ENCODE measurements at places on chromosomes 5 and 9.

GRCh38 chr5:123350742-123351141 is 72.5 kb downstream of the CEP120 start:
- no peak for DNase-seq

GRCh38 chr9:110357505-110357904 is 19.8 kb upstream of the TXNDC8 start:
- DNase-seq: no peak

- no peak for DNase-seq
Measured at GRCh38 chr5:52910071-52910470, 79.1 kb upstream of the ITGA2 start.

DNA sequence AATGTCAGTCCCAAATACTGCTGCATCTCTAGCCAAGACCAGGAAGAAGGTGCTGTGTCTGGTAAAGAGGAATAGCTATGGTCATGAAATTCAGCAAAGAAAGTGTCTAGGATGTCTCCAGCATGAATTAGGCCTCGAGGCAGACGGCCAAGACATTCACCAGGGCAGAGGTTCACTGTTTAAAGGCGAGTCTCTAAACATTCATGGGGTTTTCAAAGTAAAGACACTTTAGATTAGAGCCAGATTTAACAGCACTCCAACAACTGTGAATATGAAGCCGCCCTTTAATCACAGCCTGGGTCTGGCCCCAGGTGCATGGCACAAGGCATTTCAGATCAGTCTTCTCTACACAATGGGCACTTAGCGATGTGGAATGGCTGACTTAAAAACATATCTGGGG is 95.0 kb downstream of the ANKH start:
- no peak for DNase-seq

- no peak for DNase-seq
Measured at GRCh38 chr9:9914174-9914573, 698.6 kb downstream of the PTPRD start.

GRCh38 chr5:172144931-172145869 is 42.8 kb downstream of the STK10 start:
- DNase-seq: no peak

DNA sequence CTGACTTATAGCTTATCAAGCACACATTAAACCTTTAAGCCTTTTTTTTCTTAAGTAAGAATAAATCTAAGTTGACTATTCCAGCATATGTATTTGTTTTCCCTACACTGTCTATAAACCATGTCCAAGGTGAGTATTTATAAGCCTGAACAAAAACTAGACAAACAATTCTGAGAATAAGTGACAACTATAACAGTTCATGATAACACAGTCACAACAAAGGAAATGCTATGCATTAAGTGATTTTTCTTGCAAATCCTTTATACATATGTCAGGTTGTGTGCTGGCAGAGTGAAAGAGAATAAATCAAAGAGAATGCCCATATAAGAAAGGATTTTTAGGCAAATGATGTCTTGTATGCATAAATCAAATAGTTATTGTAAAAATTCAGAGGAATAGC is 408.8 kb upstream of the KIF2A start:
- no peak for DNase-seq

DNA sequence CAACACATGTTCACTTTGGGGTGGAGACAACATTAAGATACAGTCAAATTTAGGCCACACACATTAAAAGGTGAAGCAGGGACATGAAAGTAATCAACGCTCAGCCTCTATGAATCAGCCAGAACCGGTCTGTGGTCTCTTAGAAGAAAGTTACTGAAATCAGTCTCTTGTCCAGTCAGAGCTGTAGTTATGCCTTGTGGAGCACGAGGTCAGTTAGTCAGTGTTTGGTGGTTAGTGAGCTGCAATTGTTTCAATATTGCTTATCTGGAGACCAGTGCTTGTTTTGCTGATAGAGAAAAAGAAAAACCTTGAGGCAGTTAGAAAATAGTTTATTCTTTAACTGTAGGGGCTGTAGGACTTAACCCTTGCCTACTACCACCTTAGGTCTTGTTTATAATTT is 157.8 kb upstream of the RASEF start:
- no peak for DNase-seq

DNA sequence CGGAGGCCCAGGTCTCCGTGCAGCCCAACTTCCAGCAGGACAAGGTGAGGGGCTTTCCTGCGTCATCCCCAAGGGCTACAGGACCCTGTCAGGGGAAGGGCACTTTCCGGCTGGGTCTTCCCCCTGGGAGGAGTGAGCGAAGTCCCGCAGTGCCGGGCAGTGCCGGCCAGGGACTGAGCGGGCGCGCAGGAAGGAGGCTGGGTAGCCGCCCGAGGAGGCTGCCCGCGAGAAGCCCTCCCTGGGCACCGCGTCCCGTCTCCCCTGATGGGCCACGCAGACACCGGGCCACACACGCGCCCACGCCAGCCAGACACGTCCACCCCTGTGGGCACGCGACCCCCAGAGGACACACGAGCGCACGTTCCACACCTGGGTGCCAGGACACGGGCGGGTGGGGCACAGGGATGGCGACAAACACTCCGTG is 357 bp downstream of the PTGDS start:
- no peak for DNase-seq

- DNase-seq: peak; percentile 47
Measured at GRCh38 chr5:119327018-119327417, 28.8 kb upstream of the TNFAIP8 start.

GRCh38 chr9:88971131-88971960 is 19.9 kb upstream of the S1PR3 start:
- no peak for DNase-seq

DNA sequence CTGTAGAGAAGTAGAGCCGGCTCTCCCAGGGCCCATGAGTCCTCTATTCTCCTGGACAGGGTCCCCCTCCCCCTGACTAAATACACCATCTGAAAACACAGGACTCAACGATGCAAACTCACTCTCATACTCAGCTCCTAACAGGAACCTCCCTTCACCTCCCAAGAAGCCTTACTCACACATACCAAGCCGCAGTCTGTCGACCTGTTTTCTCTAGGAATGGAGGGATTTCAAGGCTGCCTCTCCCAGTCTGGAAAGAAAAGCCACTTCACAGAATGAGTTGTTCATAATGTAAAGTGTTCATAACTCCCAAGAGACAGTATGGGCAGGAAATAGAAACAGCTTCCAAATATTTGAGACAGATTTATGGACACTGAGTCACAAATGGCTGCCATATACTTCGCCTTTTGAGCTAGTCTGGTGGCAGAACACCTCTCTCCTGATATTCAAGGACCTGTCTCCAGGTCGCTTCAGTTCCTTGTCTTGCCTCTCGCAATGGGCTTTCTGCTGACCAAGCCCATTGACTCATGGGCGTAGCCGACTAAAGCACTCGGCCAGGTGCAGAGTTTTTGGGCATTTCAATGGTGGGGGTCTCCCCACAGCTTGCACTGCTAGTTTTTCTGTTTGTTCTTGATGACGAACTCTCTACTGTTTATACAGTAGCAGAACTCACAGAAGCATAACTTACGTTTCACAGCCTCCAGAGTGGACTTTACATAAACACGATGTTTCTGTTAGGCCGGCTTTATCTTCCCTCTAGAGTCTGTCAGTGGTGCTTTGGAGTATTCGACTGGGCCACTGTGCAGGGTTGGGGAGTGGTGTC is 25.0 kb upstream of the IL17B start:
- DNase-seq: no peak

DNA sequence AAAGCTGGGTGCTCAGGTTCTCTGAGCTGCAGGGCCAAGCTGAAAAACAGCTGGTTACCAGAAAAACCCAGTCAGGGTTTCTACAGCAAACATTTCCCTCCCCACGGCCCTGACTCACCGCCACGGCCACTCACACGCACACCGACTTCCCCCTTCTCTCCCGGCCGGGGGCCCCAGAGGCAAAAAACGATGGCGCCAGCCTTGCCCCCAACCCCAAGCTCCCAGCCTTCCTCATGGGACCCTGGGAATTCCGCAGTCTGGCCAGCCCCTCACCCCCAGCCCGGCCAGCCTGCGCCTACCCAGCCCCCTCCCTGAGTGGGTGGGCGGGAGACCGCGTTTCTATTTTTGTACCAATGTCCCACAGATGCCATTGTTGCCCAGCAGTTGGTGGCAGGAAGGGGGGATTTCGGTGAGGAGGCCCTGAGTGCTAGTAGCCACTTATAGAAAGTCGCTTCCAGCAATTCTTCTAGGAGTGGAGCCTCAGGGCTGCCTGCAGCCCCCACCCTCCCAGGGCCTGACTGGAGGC is 18.4 kb downstream of the ENG start:
- no peak for DNase-seq

- DNase-seq: no peak
Measured at GRCh38 chr5:13217636-13218035, 726.9 kb downstream of the DNAH5 start.

DNA sequence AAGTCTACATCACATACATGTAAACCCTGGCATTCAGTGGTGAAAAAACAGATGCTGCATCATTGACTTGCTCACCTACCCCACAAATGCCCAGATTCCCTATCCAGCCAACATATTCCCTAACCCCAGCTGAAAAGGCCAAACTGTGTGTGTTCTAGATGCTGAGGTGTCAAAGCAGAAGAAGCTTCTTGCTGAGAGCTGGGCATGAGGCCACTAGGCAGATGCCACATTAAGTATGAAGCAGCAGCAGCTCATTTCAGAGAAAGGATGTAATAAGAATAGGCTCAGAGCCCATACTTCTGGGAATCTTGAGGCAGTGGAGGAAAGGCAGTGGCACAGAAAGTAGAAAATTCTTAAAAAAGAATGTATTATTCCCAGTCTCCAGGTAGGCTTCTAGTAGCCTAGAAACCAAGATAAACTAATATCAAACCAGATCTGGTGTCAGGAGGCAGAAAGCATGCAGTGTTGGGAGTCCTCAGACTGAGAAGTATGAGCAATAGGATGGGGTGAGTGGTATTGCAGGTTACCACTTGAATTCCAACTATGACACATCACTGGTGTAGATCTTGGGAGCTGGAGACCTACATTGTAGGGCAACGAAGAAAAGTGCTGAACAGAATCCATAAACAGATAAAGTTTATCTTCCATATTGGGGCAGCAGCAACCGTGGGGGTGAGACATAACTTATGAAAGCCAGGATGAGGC is 71.9 kb upstream of the GRHPR start:
- DNase-seq: no peak

DNA sequence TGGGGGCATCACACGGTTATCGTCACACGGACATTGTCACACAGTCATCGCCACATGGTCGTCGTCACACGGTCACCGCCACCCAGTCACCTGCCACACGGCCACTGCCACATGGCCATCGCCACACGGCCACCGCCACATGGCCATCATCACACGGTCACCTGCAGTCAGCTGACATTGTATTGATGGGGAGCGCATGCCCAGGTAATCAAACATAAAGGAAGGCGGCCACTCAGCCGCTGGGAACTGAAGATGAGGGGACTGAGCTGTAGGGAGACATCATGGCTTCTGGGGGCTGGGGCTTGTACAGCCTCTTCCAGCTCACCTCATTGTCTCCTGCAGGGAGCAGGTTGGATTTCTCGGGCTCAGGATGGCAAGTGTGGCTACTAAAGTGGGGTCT is 49.2 kb downstream of the MRPL36 start:
- DNase-seq: no peak

- no peak for DNase-seq
Measured at GRCh38 chr5:172800088-172800551, 29.1 kb upstream of the DUSP1 start.

GRCh38 chr5:163893281-163893680 is 387.9 kb downstream of the MAT2B start:
- no peak for DNase-seq

- no peak for DNase-seq
Measured at GRCh38 chr5:77627869-77628674, 10.4 kb downstream of the OTP start.

GRCh38 chr9:134004131-134004873 is 12.2 kb upstream of the VAV2 start:
- DNase-seq: no peak

GRCh38 chr9:7212101-7212500 is 454.3 kb downstream of the KDM4C start:
- no peak for DNase-seq

DNA sequence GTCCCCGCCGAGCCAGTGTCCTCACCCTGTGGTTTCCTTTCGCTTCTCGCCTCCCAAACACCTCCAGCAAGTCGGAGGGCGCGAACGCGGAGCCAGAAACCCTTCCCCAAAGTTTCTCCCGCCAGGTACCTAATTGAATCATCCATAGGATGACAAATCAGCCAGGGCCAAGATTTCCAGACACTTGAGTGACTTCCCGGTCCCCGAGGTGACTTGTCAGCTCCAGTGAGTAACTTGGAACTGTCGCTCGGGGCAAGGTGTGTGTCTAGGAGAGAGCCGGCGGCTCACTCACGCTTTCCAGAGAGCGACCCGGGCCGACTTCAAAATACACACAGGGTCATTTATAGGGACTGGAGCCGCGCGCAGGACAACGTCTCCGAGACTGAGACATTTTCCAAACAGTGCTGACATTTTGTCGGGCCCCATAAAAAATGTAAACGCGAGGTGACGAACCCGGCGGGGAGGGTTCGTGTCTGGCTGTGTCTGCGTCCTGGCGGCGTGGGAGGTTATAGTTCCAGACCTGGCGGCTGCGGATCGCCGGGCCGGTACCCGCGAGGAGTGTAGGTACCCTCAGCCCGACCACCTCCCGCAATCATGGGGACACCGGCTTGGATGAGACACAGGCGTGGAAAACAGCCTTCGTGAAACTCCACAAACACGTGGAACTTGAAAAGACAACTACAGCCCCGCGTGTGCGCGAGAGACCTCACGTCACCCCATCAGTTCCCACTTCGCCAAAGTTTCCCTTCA is 1.4 kb downstream of the GLIS3 start:
- DNase-seq: peak; percentile 56

DNA sequence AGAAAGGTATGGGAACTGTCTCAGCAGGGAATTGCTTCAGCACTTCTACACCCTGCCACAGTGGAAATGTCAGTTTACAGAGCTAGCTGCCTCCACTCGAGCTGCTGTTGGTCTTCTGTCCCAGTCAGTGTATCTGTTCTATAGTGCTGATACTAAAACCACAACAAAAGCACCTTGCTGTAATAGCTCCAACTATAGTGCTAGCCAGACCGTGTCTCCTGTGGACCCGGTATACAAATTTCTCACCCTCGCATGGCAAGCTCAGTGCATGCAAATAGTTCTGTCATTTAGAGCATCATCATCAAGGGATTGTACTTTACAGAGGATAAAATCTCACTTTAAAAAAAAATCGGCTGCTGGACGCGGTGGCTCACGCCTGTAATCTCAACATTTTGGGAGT is 51.5 kb upstream of the IQGAP2 start:
- no peak for DNase-seq

DNA sequence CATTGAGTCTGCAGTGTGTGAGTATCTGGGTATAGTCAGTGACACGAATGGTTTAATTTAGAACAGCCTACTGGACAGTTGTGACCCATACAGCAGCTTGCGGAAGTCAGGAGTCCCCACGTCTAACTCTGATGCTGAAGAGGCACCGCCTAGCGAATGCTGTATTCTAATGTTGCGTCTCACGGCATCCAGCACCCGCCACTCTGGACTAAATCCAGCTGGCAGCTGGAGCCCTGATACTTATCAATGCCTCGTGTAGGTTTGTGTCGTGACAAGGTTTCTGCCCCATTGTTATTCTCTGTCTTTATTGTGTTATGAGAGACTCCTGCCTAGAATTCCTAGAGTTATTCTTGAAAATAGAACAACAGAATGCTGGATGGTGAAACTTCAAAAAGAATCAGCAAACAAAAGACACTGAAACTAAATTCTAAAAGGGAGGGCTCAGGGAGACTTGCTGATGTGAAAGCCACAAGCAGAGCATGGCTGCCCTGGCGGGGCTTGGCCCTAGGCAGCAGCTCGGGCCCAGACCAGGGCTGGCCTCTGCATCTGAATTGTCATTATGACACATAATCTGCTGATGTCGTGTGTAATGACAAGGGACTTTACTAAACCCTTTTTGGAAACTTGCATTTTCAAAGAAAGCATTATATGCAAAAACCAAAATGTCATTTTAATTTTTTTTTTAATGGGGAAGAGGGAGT is 123.5 kb upstream of the ICE1 start:
- DNase-seq: no peak

Data from stimulated activated CD4-positive, alpha-beta T cell treated with anti-CD3 and anti-CD28 coated beads, Interleukin-4, amount 100 ng/mL, for 4 hours (primary cell).